ENCODE measurements at places on chromosomes 11 and 22.

DNA sequence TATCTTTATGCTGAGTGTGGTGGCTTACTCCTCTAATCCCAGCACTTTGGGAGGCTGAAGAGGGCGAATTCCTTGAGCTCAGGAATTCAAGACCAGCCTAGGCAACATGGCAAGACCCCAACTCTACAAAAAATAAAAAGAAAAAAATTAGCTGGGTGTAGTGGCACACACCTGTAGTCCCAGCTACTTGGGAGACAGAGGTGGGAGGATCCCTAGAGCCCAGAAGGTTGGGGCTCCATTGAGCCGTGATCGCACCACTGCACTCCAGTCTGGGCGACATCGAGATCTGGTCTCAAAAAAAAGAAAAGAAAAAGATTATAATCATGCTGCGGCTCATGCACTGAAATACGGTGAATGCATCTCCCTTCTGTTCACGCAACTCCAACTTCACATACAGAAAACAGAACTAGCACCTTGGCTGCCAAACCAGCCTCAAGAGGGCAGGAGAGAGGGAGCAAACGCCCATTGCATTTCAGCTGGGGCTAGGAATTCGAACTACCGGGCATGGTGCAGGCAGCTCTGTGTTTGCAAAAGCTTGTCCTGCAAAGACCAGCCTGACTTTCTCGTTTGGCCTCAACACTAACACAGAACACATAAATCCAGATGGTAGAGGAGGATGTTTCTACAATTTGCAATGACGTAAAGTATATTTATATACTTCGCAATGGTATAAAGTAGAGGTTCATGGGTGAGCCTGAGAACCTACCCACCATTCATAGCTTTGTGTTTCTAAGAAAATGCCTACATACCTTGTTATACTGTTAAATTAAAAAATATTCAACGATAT, 6.3 kb upstream of the SYNGR1 start:
- no peak for DNase-seq

- no peak for DNase-seq
Observed at GRCh38 chr11:65920372-65920802, 1.2 kb downstream of the DRAP1 start.

DNA sequence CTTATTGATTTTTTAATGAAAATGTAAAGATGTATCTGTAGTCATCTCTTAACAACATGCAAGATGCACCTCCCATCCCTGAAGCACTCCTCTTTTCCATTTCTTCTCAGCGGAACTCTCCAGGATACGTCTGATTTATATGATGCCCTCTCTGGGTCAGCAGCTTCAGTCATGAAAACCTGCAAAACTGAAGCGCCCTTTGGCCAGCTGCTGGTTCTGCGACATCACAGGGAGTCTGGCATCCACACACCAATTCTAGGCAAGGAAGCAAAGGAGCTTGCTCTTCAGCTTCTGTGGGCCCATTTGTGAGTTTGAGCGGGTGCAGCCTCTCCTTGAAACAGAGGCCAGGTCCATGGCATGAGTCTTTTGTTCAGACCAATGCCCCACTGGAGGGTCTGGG, 1253.3 kb downstream of the TBC1D22A start:
- DNase-seq, result no peak

DNA sequence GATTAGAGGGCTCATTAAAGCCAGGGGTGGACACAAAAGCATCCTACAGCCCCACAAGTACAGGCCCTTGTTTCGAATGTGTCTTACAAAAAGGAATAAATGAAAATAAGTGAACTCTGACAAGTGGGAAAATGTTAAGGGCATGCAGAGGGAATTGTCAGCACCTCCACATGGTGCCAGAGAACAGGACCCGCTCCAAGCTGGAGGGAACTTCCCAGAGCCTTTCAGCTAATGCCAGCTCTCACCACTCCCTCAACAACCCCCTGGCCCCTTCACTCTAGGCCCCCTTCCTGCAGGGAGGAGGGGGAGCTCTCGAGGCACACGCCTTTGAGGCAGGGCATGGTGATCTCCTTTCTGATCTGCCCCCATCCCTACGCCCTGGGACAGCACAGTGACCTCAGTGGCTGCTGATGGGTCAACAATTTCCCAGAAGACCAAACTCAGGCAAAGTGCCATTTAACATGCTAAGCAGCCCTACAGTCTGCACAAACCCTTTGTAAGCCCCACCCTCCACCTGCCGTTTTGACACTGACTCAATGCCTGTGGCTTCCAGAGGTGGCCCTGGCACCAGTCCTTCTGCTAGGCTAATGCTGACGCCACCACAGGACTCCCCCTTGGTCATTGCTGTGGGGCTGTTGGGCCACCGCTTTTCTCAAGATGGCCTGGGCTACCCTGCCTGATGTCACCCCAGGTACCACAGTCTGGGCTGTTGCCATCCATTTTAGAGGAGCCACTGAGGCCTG, 12.5 kb upstream of the CHST1 start:
- DNase-seq, result no peak

DNA sequence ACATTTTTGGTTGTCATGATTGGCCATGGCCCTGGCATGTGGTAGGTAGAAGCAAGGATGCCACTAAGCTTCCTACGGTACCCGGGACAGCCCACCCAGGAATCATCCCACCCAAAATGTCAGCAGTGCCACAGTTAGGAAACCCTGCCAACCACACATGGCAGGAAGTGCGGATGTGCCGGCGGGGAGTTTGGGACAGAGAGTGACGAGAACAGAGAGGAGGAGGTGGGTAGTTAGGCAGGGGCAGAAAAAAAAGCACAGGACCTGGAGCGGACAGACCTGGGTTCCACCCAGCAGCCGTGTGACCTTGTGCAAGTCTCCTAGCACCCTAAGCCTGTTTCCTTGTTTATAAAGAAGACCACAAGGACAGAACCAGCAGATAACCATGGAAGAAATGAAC, 3.3 kb downstream of the SPI1 start:
- no peak for DNase-seq

DNA sequence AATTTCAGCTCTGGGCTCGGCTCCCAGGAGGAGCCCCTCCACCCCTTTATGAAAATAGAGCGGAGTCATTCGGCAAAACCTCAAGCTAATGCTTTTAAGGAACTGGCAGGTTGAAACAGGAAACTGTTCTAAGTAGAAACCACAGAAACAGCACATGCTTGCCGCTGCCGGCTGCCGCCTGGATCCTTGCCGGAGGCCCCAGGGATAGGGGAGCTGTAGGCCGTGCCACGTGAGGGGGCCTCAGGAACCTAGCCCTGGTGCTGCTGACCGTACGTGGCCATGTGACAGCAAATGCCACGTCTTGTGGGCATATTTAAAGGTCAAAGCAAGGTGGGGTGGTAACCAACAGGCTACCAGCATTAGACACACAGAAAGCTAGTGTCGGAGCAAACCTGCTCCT, 77.9 kb upstream of the TIMP3 start:
- peak; percentile 18 for DNase-seq

DNA sequence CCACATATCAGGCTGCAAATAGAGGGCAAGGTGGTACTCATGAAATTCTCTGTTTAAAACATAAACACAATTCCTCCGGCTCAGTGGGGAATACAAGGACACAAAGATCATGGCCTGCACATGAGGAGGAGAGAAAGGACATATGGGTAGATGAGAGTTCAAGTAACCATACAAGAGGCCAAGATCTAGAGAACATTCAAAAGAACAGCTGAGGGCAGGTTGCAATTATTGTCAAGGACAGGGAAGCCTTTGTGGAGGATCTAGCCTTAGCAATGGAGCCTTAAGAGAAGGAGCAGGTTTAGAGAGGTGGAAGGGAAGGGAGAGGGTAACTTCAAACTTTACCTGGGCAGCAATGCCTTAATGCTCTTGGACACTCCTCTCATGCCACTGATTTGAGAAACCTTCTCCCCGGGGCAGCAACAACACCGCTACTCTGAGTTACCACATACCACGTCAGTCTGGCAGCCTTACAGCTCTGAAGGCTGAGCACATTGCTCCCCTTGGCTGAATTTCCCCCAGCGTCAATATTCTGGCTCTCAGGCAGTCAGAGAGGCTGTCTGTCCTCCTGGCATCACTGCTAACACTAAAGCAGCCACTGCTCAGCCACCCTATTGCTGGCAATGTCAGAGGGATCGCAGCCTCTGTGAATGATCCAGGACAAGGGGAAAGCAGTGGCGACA, 55.5 kb downstream of the CLPB start:
- no peak for DNase-seq

- DNase-seq, result no peak
Observed at GRCh38 chr11:114183044-114183511, 113.1 kb upstream of the NNMT start.

GRCh38 chr11:60158636-60159035, 24.2 kb downstream of the MS4A6A start:
- DNase-seq, result no peak

DNA sequence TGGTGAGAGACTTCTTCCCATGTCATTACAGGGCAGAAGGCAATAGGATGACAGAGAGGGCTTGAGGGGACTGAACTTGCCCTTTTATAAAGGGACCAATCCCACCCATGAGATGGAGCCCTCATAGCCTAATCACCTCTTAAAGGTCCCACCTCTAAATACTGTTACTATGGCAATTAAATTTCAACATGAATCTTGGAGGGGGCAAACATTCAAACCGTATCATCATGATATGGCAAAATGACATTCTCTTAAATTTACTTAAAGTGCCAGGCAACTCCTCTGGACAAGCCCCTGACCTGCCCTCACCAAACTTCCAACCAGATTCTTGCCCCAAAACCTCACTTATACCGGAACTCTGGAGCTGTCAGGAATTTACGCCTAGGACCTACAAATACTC, 100.8 kb upstream of the OR5AK2 start:
- no peak for DNase-seq

DNA sequence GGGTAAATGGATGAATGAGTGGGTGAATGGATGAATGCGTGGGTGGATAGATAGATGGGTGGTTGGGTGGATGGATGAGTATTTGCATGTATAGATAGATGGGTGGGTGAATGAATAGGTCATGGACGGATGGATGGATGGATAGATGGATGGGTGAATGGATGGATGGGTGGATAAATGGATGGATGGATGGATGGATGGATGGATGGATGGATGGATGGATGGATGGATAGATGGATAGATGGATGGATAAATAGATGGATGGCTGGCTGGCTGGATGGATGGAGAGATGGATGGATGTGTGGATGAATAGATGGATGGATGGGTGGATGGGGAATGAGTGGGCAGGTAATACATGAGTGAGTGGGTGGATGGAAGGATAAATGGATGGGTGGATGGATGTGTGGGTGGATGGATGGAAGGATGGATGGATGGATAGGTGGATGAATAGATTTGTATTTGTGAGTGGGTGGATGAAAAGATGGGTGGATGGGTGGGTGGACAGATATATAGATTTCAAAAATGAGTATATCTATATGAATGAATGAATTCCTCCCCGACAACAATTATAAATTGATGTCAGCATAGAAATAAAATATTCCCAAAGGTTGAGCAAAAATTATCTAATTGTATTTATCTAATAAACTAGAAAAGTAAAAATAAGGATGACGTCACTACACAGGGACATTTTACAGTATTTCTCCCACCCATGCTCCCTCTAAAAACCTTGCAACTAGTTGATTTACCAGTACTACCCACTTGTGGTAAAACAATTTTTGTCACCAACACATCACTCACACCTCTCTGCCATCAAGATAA, 563 bp upstream of the CRTAM start:
- DNase-seq, result no peak

DNA sequence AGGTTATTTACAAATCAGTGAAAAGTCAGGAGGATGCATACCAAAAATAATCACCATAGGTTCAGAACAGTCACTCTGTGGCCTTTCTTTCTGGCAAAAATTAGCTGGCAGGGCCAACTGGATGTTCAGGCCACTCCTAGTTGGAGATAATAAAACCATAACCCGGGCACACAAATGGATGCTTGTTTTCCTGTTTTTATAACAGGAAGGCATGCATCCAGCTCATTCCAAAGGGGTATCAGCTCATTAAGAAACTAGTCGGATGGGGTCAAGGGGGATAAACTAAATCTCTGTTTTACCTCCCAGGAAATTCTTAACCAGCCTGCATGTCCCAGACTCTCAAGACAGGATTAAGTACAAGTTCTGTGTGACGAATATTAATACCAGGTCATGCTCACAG, 81.0 kb downstream of the FBXO7 start:
- DNase-seq, result no peak

DNA sequence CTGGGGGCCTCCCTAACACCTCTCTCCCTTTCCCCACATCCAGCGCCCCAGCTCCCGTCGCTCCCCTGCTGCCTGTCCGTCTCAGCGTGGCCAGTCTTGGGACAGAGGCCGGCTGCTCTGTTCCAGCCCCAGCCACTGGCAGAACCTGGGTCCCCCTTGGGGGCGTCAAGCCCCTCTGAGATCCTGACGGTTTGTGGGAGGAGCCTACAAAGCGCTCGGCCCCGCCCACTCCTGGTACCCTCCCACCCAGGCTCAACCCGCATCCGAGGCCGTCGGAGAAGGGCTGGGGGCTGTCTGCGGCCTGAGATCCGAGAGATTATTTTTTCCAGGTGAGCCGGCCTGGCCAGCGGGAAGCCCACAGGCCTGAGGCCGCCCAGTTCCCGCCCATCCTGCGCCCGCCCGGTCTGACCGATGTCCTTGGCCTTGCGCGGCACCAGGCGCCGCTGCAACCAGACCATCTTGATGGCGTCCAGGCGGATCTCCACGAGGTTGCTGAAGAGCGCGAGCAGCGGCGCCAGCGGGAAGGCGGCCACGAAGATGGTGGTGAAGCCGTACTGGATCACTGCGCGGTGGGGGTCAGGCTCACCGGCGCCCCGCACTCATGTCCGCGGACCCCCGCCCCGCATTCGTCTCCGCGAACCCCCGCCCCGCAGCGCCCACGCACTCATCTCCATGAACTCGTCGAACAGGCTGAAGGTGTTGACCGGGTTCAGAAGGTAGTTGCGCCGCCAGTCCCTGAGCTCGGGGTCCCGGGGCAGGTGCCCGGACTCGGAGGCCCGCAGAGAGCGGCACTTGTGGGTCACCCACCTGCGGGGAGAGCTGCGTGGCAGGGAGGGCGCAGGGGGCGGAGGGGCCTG, 5.5 kb upstream of the SIGIRR start:
- no peak for DNase-seq

DNA sequence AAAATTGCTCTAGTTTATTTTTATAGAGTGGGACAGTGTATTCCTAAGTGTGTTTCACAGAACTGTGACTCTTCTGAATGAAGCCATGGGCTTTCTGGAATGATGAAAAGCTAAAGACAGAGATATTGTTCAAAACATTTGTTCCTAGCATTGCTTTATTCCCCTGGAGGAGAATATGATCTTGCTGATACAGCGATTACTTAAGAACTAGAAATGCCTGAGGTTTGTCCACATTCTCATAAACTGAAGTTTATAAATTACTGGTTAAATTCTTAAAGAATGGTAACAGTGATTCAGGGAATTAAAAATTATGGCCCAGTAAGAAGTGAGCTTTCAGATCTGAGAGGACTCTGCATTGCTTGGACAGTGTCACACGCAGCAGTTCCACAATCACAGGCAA, 690.3 kb downstream of the FAM181B start:
- DNase-seq, result no peak

- no peak for DNase-seq
Observed at GRCh38 chr11:61378713-61379313, 13.6 kb upstream of the TMEM216 start.

GRCh38 chr11:68870470-68870869, 28.8 kb upstream of the CPT1A start:
- DNase-seq, result no peak

- DNase-seq, result no peak
Observed at GRCh38 chr22:37681556-37682049, 4.5 kb upstream of the NOL12 start.

GRCh38 chr22:20744456-20744855, 29.5 kb upstream of the SERPIND1 start:
- DNase-seq, result no peak

- no peak for DNase-seq
Observed at GRCh38 chr11:33463059-33463458, 205.9 kb downstream of the HIPK3 start.

GRCh38 chr11:10116588-10116987, 177.4 kb downstream of the SBF2 start:
- no peak for DNase-seq

GRCh38 chr11:22657101-22657694, 9.2 kb upstream of the GAS2 start:
- no peak for DNase-seq

Measured in kidney epithelial cell (primary cell).